Stimulated activated CD8-positive, alpha-beta memory T cell treated with anti-CD3 and anti-CD28 coated beads, Interleukin-7, amount 100 ng/mL, for 24 hours (primary cell): ENCODE measurements at places on chromosomes 12 and 14.

DNA sequence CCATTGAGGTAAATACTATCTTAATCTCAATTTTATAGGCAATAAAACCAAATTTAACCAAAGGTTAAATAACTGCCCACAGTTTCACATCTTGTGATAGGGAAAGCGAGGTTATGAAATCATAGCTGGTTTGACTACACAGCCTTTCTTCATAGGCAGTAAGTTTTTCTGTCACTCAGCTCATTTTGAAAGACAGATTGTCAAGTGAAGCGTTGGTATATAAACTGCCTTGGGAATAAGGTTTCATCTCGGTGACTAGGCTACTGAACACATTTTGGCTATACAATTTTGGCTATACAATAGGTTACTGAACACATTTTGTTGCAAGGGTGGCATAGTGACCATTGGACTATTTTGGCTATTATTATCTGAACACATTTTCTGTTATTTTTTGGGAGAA lies 793.7 kb downstream of the TRHDE start:
- no peak for DNase-seq

GRCh38 chr12:94244165-94245133 lies 96.1 kb downstream of the PLXNC1 start:
- no peak for DNase-seq

DNA sequence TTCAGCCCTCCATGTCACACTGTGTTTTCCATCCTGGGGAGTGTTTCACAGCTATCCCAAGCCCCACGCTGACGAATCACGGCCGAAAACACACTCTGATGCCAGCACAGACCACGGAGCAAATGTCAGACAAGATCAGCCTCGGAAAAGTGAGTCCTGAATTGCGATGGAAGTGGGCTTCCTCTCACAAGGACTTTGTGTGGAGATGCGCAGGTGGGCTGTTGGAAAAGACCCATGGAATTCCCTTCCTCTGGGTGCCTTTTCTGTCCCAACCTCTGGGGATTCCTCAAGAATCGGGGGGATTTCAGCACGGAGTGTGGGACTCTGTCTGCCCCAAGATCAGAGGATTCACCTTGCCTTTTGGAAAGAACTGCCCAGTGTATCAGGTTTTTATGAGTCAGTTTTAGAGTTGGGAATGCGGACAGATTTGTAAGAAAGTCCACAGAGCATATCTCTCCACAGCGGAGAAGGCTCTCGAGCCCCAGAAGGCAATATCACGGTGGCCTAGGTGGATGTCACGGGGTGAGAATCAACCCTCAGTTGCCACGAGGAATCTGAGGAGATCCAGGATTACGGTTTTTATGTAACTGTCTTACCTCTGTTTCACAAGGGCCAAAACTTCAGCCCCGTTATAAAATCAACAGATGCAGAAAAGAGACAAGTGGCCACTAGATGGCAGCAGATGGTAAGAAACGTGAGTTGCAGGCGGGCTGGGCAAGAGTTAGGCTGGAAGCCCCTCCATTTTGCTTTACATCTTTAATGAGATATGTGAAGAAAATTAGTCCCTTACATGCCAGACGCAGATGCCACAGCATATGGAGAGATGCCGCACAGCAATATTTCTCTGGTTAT lies 201.9 kb downstream of the DAD1 start:
- peak; percentile 2 for DNase-seq

GRCh38 chr14:88005050-88005481 lies at the start of gene GPR65:
TSS of gene GPR65 (plus strand) at chr14:88005135. CDS start at chr14:88010848, 5,713 bp downstream.
- no peak for DNase-seq

DNA sequence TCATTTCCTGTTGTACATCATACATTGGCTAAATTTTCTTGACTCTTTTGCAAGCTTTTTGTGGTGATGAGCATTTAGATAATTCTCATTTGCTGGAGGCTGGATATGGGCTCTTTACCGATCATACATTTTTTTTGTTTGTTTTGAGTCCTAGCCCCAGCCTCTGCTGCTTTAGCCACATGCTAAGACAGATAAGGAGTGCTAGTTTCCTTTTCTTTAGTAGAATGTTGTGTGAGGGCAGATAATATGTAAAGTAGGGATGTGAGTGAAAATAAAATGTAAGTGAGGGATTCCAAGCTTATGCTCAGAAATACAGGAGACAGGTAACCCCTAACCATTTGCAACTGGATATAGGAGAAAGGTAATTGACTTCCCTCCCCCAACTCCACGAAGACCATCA lies 405.7 kb downstream of the TRHDE start:
- no peak for DNase-seq

DNA sequence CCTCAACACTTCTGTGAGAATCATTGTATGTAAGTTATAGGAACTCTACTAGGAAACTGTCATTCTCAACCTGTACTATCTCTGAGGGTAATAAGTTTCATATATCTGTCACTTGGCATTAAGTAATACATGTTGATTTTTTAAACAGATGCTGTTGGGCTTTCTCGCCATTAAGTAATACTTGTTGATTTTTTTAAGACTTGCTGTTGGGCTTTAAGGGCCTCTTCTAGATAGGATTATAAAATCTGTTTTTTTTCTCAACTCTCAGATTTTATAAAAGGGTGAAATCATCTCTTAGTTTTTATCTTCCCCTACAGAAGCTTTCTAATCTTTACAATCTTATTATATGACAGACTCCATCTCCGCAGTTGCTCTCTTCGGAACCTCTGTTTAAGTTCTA lies 5.6 kb downstream of the WASHC4 start:
- DNase-seq: no peak

- no peak for DNase-seq
Observed at GRCh38 chr14:94599656-94600004, 12.6 kb upstream of the SERPINA3 start.

GRCh38 chr14:41899416-41899815 lies 292.7 kb downstream of the LRFN5 start:
- no peak for DNase-seq

DNA sequence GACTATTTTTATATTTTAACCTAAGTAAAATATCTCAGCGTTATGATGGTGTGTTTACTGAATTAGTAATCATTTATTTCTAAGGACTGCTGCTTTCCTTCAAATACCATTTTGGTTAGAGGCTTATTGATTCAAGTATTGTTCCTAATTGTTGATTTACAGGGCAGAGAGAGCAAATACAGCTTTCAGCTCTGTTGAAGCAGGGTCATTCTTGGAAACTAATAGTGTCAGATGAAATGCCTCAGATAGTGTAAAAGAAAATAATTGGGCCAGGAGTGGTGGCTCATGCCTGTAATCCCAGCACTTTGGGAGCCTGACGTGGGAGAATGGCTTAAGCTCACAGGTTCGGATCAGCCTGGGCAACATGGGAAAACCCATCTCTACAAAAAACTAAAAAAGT lies 249.3 kb downstream of the FUT8 start:
- DNase-seq: no peak

GRCh38 chr14:34124585-34124984 lies 173.7 kb upstream of the EGLN3 start:
- no peak for DNase-seq

DNA sequence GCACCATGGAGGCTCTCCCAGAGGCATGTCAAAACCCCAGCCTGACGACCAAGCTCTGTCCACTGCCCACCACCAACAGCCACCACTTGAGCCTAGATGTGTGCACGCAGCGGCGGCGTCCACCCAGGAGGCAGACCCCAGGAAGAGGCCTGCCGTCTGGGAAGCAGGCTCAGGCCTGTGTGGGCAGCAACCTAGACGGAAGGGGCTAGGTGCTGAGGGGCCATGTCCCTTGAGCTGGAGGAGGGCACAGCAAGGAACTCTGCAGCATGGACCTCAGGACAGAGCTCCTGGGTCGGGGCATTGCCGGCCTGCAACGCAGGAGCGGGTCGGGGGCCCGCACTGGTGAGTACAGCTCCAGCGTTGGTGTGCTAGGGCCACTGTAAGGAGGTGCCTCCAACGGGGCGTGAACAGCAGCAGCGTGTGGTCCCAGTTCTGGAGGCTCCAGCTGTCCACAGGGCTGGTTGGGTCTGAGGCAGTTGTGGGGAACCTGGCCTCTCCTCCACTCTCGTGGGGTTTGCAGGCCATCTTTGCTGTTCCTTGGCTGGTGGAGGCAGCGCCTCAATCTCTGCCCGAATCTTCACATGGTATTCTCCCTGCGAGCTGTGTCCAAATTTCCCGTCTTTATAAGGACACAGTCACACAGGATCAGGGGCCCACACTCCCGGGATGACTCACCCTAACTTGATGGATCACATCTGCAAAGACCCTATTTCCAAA lies 20.5 kb downstream of the ZBTB42 start:
- DNase-seq: no peak

GRCh38 chr12:50110762-50111351 lies 1.2 kb upstream of the COX14 start:
- DNase-seq: no peak

DNA sequence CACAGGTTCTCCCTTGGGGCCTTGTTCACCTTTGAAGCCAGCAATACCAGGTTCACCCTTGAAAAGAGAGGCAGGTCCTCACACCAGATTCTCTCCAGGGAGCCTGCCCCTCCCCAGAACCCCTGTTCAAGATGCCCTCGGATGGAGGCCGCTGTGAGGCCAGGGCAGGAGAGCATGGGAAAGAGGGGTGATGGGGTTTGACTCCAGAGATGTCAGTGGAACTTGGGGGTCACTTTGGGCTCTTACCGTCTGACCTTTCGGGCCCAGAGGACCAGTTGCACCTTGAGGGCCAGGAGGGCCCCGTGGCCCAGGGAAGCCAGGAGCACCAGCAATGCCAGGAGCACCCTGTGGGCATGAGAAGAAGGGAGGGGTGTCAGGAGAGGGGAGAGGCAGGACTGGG lies 17.4 kb downstream of the COL2A1 start:
- DNase-seq: no peak

DNA sequence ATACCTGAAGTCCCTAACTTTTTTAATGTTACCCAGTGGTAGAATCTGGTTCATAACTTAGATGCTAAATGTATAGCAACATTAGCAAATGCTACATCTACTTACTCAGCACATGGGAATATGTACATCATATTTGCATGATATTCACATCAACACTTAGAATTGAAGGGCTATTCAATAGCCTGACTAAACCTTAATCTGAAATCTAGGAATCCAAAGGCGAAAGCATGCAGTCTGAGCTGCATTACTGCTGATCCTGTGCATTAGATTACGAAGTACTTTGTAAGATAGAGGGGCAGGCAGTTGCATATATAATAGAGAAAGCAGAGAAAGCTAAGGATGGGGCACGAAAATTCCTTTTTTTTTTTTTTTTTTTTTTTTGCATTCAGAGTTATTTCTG lies 40.4 kb downstream of the SLC38A4 start:
- no peak for DNase-seq

DNA sequence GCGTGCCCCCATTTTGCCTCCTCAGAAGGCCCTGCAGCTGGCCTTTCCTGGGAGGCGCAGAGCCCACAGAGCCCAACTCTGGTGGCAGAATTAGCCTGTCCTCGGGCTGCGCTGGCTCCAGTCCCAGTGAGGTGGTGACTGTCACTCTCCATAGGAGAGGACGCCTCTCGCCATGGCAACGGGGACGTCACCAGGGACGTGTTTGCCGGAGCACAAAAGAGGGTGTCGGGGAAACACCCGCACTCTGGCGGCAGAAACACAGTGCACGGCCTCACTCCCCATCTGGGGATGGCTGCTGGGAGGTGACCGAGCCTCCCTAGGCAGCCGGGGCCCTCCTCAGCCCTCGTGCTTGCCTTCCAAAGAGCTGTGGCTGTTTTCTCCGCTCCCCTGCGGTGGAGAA lies 50.2 kb upstream of the NCOR2 start:
- no peak for DNase-seq

- DNase-seq: no peak
Observed at GRCh38 chr12:1212526-1212925, 221.5 kb downstream of the ERC1 start.

GRCh38 chr12:24850496-24850895 lies 98.4 kb downstream of the BCAT1 start:
- DNase-seq: no peak

DNA sequence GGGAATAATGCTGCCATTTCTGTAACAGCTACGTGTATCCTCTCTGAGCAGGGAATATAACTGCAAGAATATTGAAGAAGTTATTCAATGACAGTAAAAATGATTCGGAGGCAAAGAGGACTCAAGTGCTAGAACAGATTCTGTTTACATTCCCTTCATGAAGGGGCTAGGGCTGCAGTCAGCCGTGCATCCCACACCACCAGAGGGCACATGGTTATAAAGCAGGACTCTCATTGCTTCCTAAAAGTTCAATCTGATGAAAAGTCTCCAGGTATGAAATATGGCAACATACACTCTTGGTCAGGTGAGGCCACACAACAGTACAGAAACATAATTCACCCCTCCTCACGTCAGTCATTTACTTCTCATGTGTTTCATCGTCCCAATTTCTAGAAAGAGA lies 34.0 kb downstream of the TCHP start:
- no peak for DNase-seq

- no peak for DNase-seq
Observed at GRCh38 chr12:120628919-120629318, 11.5 kb upstream of the CABP1 start.

- DNase-seq: no peak
Observed at GRCh38 chr14:61475316-61475715, 153.9 kb downstream of the PRKCH start.
